Activated naive CD4-positive, alpha-beta T cell treated with anti-CD3 and anti-CD28 coated beads, Interleukin-2, amount 50 U/mL, for 72 hours (primary cell): ENCODE measurements at places on chromosomes 3 and 15. TPM values are rescaled to one million over a fixed set of nuclear protein-coding genes. Genes with fewer than 3 reads are reported as not detected.

DNA sequence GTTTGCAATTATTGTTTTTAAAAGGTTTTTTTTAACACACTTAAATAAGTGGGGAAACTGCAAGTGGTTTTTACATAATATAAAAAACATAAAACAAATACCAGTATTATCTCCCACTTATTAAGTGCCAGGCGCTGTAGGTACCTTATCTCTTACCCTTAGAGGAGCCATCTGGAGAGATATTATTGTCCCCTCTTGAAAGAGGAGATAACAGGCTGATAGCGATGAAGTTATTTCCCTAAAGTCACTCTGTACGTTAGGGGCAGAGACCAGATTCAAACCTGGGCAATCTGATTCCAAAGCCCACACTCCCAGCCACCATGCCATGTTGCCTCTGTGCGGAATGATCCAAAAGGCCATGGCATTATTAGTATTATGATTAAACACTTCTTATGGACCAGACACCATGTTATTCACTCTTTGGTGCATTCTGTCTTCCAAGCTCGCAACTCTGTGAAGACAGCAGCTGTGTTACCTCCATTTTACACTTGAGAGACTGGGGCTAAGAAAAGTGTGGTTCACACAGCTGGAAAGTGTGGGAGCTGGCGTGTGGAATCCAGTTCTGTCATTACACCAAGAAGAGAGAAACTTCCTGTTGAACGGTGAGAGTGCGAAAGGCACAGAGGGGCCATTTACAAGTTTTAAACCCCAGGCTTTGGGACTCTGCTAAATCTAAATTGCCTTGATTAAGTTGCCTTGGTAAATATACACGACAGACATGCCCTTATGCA, 79.9 kb upstream of the MITF start:
- no peak for DNase-seq

LSAMP gene
- not detected for total RNA-seq

- DNase-seq: no peak
These were observed 636.8 kb downstream of the MECOM start for GRCh38 chr3:169026543-169027182.

REC114 gene
- total RNA-seq: not detected

IQCF5 gene
- not detected for total RNA-seq

DNA sequence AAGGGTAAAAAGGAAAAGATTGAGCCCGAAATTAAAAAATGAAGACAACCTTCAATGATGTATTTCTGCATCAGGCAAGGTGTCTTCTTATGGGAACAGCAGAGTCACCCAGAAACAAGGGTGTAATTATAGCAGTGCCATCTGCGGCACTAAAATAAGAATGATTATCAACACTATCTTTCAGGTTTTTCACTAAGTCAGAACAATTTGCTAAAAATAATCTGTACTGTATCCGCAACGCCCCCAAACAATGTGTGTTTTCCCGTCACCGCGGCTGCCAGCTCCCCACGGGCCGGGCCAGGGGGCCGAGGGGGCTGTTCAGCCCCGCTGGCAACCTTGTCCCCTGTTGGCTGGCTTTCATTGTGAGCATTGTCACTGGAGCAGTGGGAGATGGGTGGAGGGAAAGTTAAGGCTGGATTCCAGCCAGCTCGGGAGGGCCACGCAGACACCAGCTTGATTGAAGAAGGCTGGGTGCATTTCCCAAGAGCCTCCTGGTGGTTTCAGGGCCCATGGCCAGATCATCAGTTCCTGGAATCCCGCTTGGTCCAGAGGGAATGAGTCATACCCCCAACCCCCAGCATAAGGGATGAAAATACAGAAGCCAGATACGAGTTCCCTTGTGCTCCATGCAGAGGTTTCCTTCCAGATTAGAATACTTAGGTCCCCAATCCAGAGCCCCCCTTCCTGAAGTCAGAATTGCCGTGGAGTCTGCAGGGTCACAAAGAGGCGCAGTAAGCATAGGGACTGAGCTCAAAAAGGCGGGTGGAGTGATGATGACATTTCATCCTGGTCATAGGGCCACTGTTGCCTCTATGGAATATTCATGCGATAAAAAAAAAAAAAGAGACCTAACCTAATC, 90.2 kb upstream of the KLF13 start:
- no peak for DNase-seq

STRA6 gene
- total RNA-seq: 0.14 TPM

BRPF1 gene
- total RNA-seq: 37.0 TPM

GRCh38 chr3:47010910-47011309, 31.4 kb downstream of the NBEAL2 start:
- no peak for DNase-seq
